Progenitor cell of endocrine pancreas (in vitro differentiated cells): ENCODE measurements at places on chromosomes 5 and 9.

DNA sequence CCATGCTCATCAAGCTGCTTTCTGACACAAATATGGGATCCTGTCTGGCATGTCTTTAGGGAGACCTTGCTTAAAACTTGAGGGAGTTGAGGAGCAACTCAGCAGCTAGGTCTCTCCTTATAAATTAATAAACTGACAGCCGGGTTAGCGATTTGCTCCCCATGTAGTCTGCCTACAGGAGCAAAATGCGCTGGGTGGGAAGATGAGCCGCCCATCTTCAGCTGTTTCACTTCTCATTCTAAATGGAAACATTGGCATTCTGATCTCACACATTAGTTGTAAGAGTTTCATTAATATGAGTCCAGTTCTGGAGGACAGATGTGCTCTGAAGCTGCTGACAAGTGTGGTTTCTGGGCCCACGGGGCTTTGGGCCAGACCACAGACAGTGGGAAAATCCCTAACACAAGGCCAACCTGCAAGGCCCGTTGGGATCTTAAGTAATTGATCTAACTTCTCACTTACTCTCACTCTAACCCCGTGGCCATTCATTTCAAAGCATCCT is 197.0 kb downstream of the MCTP1 start:
- peak overlapping the region; percentile 74 for H3K27ac ChIP-seq
- H3K27me3 ChIP-seq: no peaks in the 10 kb centered on the region
- DNase-seq: no peak
- no peaks in the 10 kb centered on the region for H3K36me3 ChIP-seq
- no peak overlapping the region for H3K4me3 ChIP-seq

DNA sequence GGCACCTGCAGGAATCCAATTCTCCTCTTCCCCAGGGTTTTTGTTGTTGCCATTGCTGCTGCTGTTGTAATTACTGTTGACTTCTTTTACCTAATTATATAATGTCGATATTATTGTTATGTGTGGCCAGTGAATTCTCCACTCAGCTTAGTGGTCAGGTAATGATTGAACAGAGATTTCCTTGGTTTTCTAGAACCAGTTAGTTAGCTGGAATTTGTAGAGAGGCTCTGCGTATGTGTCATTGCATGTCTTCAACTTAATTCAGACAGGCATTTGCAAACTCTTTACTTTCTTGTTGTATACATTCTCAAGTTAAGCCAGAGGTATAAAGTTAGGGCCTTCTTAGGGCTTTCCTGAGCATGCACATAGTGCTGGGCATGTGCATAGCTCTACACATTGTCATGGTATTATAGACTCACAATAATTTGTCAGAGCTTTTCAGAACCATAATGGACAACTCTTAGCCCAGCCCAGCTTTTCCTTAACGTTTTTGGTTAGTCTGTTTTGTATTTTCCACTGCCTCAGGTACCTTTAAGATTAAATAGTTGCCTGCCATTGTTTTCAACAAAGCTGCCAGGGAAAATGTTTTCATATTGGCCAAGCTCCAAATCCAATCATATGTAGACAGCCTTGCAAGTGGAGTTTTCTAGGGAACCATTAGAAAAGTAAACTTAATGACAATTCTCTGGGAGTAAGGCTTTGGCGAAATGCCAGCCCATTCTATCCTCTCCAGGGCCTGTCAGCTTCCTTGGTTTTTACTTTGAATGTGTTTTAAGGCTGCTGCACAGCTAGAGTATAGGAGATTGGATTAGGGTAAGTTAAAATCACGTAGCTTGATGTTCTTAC is 68.1 kb downstream of the UBE2R2 start:
- peak overlapping the region; percentile 79 for H3K27ac ChIP-seq
- peaks cover 30% of the 10 kb centered on the region for H3K4me1 ChIP-seq
- peaks cover 5% of the 10 kb centered on the region for H3K36me3 ChIP-seq
- DNase-seq: no peak
- H3K4me3 ChIP-seq: no peak overlapping the region

- H3K27ac ChIP-seq: no peak overlapping the region
- no peaks in the 10 kb centered on the region for H3K36me3 ChIP-seq
- H3K4me3 ChIP-seq: no peak overlapping the region
- H3K4me1 ChIP-seq: no peaks in the 10 kb centered on the region
- H3K27me3 ChIP-seq: peaks cover 7% of the 10 kb centered on the region
- no peak for DNase-seq
Observed at GRCh38 chr5:54757541-54757940, 227.9 kb downstream of the ESM1 start.

DNA sequence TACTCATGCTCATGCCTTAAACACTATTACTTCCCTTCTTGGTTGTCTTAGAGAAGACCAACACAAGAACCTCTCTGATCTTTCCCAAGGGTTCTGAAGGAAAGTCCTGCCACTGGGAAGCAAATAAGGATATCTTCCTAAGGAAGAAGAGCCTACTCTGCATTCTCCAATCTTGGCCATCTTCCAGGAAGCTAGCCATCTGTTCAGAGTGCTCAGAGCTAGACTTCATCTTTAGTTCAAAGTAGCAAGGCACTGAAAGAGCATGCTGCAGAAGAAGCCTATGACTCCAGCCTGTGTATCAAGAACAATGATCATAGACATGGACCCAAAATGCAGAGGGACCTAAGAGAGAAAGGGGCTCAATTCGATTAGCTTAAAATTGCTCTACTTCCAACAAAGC is 114.7 kb downstream of the KIAA0825 start:
- no peak for DNase-seq
- no peaks in the 10 kb centered on the region for H3K27me3 ChIP-seq
- H3K4me1 ChIP-seq: no peaks in the 10 kb centered on the region
- H3K36me3 ChIP-seq: no peaks in the 10 kb centered on the region

DNA sequence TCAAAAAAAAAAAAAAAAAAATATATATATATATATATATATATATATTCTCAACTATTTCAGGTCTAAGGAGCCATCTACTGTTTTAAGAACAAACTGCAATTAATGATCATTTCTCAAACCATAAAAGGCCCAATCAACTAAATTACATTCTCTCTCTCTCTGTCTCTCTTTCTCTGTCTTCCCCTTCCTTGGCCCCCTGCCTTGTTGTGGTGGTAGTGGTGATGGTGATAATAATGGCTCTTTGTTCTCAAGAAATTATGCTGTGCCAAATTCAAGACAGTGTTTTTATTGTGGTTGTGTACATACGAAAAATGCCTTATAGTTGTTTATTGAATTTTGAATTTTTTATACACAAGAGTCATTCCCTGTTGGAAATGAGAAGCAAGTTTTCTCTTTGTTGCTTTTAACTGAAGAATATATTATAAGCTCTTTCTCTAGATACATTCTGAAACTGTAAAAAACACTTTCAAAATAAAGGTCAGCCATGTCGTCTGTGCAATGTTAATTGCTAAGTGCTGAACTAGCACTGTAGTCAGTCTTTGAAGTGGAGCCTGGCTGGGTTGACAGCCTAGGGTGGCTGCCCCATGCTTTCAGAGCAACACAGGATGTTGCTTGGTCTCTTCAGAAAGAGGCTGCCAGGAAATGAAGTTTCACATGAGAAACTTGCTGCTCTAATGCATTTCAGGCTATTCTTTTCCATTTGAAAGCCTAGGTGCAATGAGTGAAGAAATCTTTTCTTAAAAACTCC is 96.0 kb downstream of the HINT1 start:
- H3K36me3 ChIP-seq: no peaks in the 10 kb centered on the region
- H3K4me3 ChIP-seq: no peak overlapping the region
- no peaks in the 10 kb centered on the region for H3K4me1 ChIP-seq
- no peak for DNase-seq

GRCh38 chr9:116450378-116451139 is 236.5 kb upstream of the TRIM32 start:
- H3K4me1 ChIP-seq: peaks cover 2% of the 10 kb centered on the region
- no peak overlapping the region for H3K4me3 ChIP-seq
- H3K27ac ChIP-seq: no peak overlapping the region
- DNase-seq: no peak

GRCh38 chr5:174281855-174282254 is 236.3 kb downstream of the NSG2 start:
- H3K4me1 ChIP-seq: no peaks in the 10 kb centered on the region
- H3K27ac ChIP-seq: no peak overlapping the region
- no peaks in the 10 kb centered on the region for H3K36me3 ChIP-seq
- H3K4me3 ChIP-seq: no peak overlapping the region

DNA sequence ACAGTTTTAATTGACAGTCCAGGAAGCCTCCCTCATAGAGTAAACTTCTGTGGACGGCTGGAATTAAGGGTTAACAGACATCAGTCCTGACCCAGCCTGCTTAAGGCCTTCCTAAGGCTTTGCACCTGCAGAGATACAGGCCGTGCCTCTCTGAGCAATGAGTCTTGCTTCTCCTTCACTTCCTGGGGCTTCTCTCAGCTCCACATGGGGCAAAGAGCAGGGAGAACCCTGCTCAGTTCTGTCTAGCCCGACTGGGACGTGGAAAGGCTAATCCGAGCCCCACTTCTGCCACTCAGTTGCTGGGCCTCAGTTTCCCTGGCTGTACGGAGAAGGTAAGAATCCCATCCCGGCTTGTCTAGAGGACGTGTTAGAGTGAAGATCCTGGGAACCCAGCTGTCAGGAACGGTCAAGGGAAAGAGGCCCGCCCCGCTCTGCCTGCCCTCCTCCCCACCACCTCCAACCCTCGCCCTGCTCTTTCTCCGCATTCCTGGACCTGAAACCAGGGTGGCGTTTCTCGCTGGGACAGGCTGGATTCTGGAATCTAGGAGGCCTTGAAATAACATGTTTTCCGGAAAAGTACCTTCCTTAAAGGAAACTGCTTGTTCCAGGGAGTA is 6.5 kb downstream of the SPAAR start:
- H3K27me3 ChIP-seq: peaks cover under 1% of the 10 kb centered on the region
- H3K4me1 ChIP-seq: peaks cover 7% of the 10 kb centered on the region
- H3K36me3 ChIP-seq: no peaks in the 10 kb centered on the region

DNA sequence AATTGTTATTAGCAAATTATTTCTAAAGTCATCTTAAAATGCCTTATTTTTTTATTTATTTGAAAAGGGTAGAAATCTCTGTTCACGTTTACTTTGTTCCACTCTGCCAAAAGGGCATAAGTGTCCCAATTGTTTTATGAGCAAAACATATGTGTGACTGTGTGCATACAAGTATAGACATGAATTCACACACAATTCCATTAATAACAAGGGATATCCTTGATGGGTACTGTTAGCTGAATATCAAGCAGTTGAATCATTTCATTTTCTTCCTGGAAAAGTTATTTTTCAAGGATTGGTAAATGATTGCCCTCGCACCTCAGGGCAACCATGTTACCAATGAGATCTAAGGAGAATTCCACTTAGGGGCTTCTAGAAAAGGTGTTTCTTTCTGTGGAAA is 92.1 kb upstream of the TAF11L2 start:
- no peak overlapping the region for H3K4me3 ChIP-seq
- peaks cover 22% of the 10 kb centered on the region for H3K4me1 ChIP-seq
- no peak for DNase-seq
- H3K27me3 ChIP-seq: peaks cover 15% of the 10 kb centered on the region
- no peaks in the 10 kb centered on the region for H3K36me3 ChIP-seq

- no peak overlapping the region for H3K4me3 ChIP-seq
- DNase-seq: no peak
- H3K27me3 ChIP-seq: peaks cover 21% of the 10 kb centered on the region
- no peak overlapping the region for H3K27ac ChIP-seq
- no peaks in the 10 kb centered on the region for H3K4me1 ChIP-seq
- H3K36me3 ChIP-seq: no peaks in the 10 kb centered on the region
Observed at GRCh38 chr9:90307891-90308290, 334.7 kb downstream of the DIRAS2 start.

DNA sequence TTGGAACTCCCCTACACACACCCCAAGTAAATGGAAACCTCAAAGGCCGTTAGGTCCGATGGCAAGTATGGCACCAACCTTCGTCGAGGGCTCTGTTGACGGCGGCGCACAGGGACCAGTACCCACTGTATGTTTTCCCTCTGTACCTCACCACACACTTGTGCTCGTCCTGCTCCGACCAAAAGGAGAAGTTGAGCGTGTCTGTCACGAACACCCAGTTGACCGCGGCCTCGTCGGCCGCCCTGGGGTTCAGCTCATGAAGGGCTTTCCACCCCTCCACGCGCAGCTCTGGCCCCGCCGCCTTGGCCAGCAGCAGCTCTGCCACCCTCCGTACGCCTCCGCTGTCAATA is 24.0 kb downstream of the HNRNPK start:
- H3K27ac ChIP-seq: peak overlapping the region; percentile 96
- H3K4me3 ChIP-seq: peak overlapping the region; percentile 89
- H3K36me3 ChIP-seq: peaks cover 1% of the 10 kb centered on the region
- no peaks in the 10 kb centered on the region for H3K27me3 ChIP-seq
- no peak for DNase-seq

DNA sequence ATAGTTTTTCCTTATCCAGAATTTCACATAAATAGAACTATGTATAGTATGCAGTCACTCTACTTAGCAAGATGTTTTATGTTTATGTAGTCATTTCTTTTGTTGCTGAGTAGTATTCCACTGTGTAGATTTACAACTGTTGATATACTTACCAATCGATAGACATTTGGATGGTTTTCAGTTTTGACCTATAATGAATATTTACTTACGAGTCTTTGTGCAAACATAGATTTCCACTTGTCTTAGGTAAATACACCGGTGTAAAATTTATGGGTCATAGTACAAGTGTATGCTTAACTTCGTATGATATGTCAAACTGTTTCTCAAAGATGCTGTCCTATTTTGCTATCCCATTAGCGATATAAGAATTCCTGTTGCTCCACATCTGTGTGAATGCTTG is 19.7 kb upstream of the OR2K2 start:
- no peaks in the 10 kb centered on the region for H3K27me3 ChIP-seq
- H3K4me3 ChIP-seq: no peak overlapping the region
- no peak for DNase-seq
- peaks cover 12% of the 10 kb centered on the region for H3K36me3 ChIP-seq
- no peak overlapping the region for H3K27ac ChIP-seq

DNA sequence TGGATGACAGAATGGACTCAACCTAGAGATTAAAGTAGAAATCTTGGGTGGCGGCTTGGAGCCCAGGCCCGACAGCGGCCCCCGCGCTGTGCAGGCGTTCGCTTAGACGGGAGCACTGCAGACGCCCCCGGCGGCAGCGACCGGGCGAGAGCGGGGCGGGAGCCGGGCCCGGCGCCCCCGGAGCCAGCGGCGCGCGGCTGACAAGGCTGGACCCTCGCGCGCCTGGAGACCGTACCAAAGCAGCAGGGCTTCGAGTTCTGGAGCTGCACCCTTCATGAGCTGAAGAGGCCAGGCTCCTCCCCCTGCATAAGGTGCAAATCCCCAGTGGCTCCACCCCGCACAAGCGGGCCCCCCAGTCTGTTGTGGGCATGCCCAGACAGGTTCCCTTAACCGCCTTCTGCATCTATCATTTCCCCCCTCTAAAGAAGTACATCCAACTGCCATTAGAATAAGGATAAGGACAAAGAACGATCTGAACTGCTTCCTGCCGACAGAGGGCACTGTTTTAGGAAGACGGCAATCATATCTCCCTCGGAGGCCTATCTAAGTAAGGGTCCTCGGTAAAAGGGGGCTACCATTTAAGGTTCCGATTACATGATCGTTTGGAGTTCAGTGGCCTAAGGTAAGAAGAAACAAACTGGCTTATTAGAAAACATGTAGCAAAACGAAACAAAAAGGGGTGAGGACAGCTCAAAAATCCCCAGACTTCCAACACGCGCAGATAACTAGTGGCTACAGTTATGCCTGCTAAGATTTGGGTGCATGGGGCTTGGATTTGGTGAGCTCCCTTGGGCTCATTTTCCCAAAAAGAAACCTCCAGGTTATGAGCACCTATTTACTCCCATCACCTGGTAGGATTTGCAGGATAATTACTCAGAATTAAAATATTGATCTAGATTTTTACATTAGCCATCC is 66.3 kb downstream of the RGMB start:
- peaks cover 2% of the 10 kb centered on the region for H3K4me1 ChIP-seq
- H3K27me3 ChIP-seq: no peaks in the 10 kb centered on the region
- no peaks in the 10 kb centered on the region for H3K36me3 ChIP-seq
- DNase-seq: no peak
- no peak overlapping the region for H3K4me3 ChIP-seq

- no peak overlapping the region for H3K27ac ChIP-seq
- H3K4me3 ChIP-seq: no peak overlapping the region
- no peaks in the 10 kb centered on the region for H3K27me3 ChIP-seq
- no peak for DNase-seq
- peaks cover 9% of the 10 kb centered on the region for H3K4me1 ChIP-seq
Observed at GRCh38 chr5:42520957-42521356, 97.7 kb downstream of the GHR start.
